ENCODE measurements at places on chromosomes 1 and 21. TPM values are rescaled to one million over a fixed set of nuclear protein-coding genes. Genes with fewer than 3 reads are reported as not detected.

The LCE1A gene
- not detected for polyA plus RNA-seq

The AKR7A3 gene
- 0.72 TPM for polyA plus RNA-seq

The OR2L5 gene
- not detected for polyA plus RNA-seq

The NPR1 gene
- polyA plus RNA-seq: 10.5 TPM

The KCNA3 gene
- 1.1 TPM for polyA plus RNA-seq

The CELF3 gene
- 1.3 TPM for polyA plus RNA-seq

The NKAIN1 gene
- polyA plus RNA-seq: 117 TPM

The CNKSR1 gene
- 20.9 TPM for polyA plus RNA-seq

The SPRR2E gene
- polyA plus RNA-seq: not detected

The PDC gene
- polyA plus RNA-seq: not detected

The OR14K1 gene
- polyA plus RNA-seq: not detected

The CD34 gene
- 0.50 TPM for polyA plus RNA-seq

The FCRLA gene
- polyA plus RNA-seq: not detected

The TTC24 gene
- polyA plus RNA-seq: 0.08 TPM

The GLRX2 gene
- 4.8 TPM for polyA plus RNA-seq

The RHBDL2 gene
- 0.31 TPM for polyA plus RNA-seq

The MCM3AP gene
- polyA plus RNA-seq: 37.2 TPM

The LDLRAD2 gene
- polyA plus RNA-seq: 0.48 TPM

The LRRC3 gene
- 3.1 TPM for polyA plus RNA-seq

The BMP8B gene
- polyA plus RNA-seq: 0.50 TPM

The KLHDC9 gene
- polyA plus RNA-seq: 18.0 TPM

The IGSF9 gene
- polyA plus RNA-seq: 10.9 TPM

The ISG15 gene
- 121 TPM for polyA plus RNA-seq

The SGIP1 gene
- 1.2 TPM for polyA plus RNA-seq

The OLFML3 gene
- polyA plus RNA-seq: 72.1 TPM

The GNG12 gene
- 11.4 TPM for polyA plus RNA-seq

The AZIN2 gene
- 0.82 TPM for polyA plus RNA-seq

The CADM3 gene
- 8.5 TPM for polyA plus RNA-seq

The GTF2B gene
- polyA plus RNA-seq: 14.9 TPM

The TRAF5 gene
- 11.7 TPM for polyA plus RNA-seq

The KIAA0040 gene
- polyA plus RNA-seq: 11.0 TPM

The F5 gene
- 0.02 TPM for polyA plus RNA-seq

The PLPPR4 gene
- polyA plus RNA-seq: 0.74 TPM

The THEM5 gene
- polyA plus RNA-seq: not detected

The KCNN3 gene
- polyA plus RNA-seq: 4.5 TPM

Measured in H1 (cell line).